ENCODE measurements at places on chromosomes 12 and 14. TPM values are rescaled to one million over a fixed set of nuclear protein-coding genes. Genes with fewer than 3 reads are reported as not detected.

STYK1 gene
- 8.6 TPM for total RNA-seq

GRCh38 chr12:95173392-95174251 lies 43.6 kb downstream of the FGD6 start:
- DNase-seq, result no peak

- no peak for DNase-seq
Observed at GRCh38 chr14:62645649-62646048, 399.6 kb downstream of the KCNH5 start.

- DNase-seq, result no peak
Observed at GRCh38 chr12:8615206-8615605, 2.5 kb upstream of the AICDA start.

DNA sequence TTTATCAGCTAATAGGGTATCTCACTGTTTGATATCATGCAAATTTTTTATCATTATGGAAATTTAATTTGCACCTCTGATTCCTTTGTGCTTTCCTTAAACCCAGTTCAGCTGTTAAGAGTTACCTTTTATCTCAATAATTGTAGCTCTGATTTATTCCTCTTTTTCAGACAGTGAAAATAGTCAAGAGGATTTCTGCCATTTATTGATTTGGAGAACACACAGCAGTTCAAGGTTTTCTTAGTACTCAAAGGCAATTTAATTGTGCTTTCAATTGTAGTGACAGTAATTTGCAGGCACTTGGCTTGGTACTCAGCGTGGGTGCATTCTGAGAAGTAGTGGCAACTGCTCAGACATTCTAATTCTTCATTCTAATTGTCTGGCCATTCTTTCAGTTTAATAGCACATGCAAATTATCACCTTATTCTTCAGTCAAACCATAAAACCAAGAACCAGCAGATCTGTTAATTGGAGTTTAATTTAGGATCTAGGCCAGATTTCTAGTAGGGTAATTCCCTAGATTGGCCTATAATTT lies 709.3 kb downstream of the RPS29 start:
- no peak for DNase-seq

KLHDC1 gene
- 0.07 TPM for total RNA-seq

FGD4 gene
- total RNA-seq, result 3.9 TPM

SERPINA10 gene
- total RNA-seq, result not detected

DNA sequence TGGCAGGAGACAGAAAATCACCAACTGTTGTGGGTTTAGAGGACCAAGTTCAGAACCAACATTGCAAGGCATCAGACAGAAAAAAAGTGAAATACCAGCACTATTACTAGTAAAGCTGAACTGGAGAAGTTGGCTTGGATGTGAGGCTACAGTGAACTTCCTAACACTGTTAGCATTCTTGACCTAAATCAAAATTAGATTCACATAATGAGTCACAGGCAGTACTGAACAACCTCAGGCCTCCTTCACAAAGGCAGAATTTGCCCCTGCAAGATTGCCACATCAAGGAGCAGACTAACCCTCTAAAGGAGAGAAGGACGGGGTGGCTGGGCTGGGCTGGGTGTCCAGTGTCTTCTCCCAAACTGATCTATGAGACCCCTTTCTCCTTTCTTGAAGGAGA lies 539.7 kb downstream of the SNAPC1 start:
- DNase-seq, result no peak

CLEC9A gene
- total RNA-seq, result not detected

CDK2 gene
- total RNA-seq, result 68.2 TPM

- DNase-seq, result no peak
Observed at GRCh38 chr12:80676856-80677255, 30.6 kb upstream of the MYF6 start.

GPR162 gene
- not detected for total RNA-seq

GRCh38 chr12:10111451-10111850 lies 12.7 kb upstream of the CLEC1A start:
- no peak for DNase-seq

Measured in PC-3 (cell line).